ENCODE measurements at places on chromosomes 3 and 15.

- DNase-seq: no peak
Observed at GRCh38 chr15:38829086-38829485, 264.5 kb upstream of the RASGRP1 start.

DNA sequence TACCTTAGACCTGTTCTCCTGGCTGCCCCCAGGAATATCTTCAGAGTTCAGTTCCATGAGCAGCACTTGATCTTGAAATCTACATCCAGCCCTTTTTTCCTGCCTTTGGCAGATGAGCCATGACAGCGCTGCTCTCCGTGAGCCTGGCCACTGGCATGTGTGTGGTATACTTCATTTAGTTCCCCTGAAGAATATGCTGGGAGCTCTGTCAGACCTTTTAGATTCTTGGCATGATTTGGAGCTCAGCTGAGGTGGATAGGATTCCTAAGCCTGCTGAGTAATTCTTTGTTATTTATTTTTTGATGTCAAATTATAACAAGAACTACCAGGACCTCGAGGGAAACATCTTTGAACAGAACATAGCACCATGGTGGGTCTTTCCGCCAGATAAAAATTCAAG is 121.7 kb downstream of the EDEM1 start:
- peak; percentile 12 for DNase-seq

DNA sequence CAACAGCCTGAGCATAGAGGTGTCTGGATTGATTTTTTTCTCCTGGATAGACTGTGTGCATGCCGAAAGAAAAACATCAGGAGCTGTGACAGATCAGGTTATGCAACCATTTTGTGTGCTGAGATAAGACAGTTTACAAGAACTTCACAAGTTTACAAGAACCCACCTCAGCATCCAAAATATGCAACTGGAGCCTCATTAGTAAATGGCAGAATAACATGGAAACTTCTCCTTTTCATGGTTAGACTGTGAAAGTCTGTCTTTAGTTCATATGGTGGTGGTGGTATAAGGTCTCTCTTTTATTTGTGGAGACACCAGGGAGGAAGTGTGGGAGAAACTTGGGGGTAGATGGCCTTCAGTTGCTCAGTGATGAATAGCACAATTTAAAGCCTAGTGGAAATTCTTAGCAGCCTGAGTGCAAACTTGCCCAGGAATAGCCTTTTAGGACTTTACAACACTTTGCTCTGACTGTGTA is 3.7 kb upstream of the ZNF609 start:
- DNase-seq: no peak

GRCh38 chr15:100114100-100114499 is 227.7 kb downstream of the ADAMTS17 start:
- peak; percentile 93 for DNase-seq

GRCh38 chr15:37219211-37219701 is 118.9 kb upstream of the MEIS2 start:
- no peak for DNase-seq

DNA sequence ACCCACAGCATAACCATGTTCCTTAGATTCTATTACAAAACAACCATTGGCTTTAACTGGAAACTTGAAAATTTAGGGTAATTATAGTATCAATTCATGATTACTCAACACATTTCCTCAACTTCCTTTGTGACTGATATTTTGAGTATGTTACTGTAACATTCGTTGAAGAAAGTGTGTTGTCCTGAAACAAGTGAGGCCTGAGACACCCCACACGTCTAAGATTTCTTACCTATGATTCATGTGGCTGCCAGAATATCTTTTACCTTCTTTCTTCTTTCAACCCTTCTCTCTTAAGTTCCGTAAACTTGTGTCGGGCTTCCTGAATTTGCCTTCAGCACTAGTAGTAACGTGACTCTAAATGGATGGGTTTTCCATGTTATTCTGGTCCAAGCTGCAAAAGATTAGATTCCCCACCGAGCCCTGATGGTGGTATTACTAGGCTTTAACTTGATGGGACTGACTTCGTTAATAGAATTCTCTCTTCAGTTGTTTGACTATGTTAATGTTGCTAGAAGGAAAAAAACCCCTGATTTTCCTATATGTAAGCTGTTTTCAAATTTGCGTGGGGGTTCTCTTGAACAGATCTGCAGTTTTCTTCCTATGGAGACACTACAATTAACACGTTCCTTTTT is 296.0 kb upstream of the ICE2 start:
- no peak for DNase-seq

GRCh38 chr3:143081844-143082778 is 37.5 kb upstream of the CHST2 start:
- DNase-seq: no peak

Measured in fibroblast of skin of back (primary cell).